ENCODE measurements at places on chromosomes 1 and 21. TPM values are rescaled to one million over a fixed set of nuclear protein-coding genes. Genes with fewer than 3 reads are reported as not detected.

- H3K4me1 ChIP-seq, result no peaks in the 10 kb centered on the region
- no peaks in the 10 kb centered on the region for H3K27me3 ChIP-seq
- no peaks in the 10 kb centered on the region for H3K36me3 ChIP-seq
- H3K4me3 ChIP-seq, result no peak overlapping the region
These were observed 5.8 kb upstream of the NR5A2 start for GRCh38 chr1:200021577-200022238.

GRCh38 chr1:109910123-109910962, at the start of gene CSF1:
TSS of gene CSF1 (plus strand) at chr1:109910849. CDS start at chr1:109911024, 175 bp downstream.
- no peaks in the 10 kb centered on the region for H3K27me3 ChIP-seq
- peak; percentile 51 for DNase-seq
- H3K4me3 ChIP-seq, result peak within 1 kb of the TSS; percentile 71
- peaks cover 86% of the 10 kb centered on the region for H3K4me1 ChIP-seq
- no peaks in the 10 kb centered on the region for H3K36me3 ChIP-seq
- peak within 1 kb of the TSS; percentile 57 for H3K27ac ChIP-seq

KCNA3 gene
- 124 TPM for total RNA-seq

SPRR2D gene
- total RNA-seq, result not detected

FCER1G gene
- 10.5 TPM for total RNA-seq

- no peak overlapping the region for H3K27ac ChIP-seq
- H3K4me3 ChIP-seq, result no peak overlapping the region
- no peaks in the 10 kb centered on the region for H3K36me3 ChIP-seq
- no peaks in the 10 kb centered on the region for H3K4me1 ChIP-seq
- no peaks in the 10 kb centered on the region for H3K27me3 ChIP-seq
These were observed 29.3 kb downstream of the SLC5A9 start for GRCh38 chr1:48251821-48252220.

CD1B gene
- not detected for total RNA-seq

DNA sequence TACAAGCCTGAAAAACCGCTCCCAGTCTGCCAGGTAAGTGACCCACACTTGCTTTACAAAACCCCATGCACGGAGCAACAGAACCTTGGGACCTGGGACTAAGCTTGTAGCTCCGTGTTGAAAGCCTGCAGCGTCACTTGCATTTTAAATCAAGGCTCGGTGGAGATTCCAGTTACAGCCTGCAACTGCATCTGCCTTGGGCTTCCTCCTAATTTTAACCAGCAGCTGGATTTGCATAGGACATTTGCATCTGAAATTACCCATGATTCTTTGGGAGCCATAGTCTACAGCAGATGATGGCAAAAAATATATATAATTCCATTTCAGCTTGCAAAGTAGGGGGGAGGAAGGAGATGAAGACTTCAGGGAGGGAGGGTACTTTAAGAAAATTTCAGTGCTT, 62.4 kb upstream of the IGSF21 start:
- H3K4me3 ChIP-seq, result no peak overlapping the region
- no peaks in the 10 kb centered on the region for H3K27me3 ChIP-seq
- DNase-seq, result no peak

DNA sequence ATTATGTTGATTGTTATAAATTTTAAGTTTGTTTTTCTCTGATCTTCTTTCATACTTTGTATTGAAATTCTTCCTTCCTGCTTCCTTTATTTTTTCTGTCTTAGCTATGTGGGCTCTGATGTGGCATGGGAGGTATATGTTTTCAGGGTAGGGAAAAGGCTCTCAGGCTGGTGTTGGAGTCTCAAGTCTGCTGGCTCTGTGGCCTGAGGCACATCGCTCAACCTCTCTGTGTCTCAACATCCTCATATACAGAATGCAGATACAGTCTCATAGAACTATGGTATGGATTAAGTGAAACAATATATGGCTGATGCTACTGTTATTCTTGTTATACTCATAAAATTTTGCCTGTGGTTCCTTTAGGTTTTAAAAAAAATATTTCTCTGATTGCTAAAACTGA, 105.9 kb downstream of the KCNN3 start:
- H3K27ac ChIP-seq, result no peak overlapping the region
- no peaks in the 10 kb centered on the region for H3K27me3 ChIP-seq
- H3K36me3 ChIP-seq, result no peaks in the 10 kb centered on the region
- H3K4me1 ChIP-seq, result peaks cover 11% of the 10 kb centered on the region

GRCh38 chr1:48691429-48692001, 85.2 kb downstream of the BEND5 start:
- no peaks in the 10 kb centered on the region for H3K4me1 ChIP-seq
- no peaks in the 10 kb centered on the region for H3K36me3 ChIP-seq
- no peaks in the 10 kb centered on the region for H3K27me3 ChIP-seq
- no peak for DNase-seq

AMIGO1 gene
- 28.1 TPM for total RNA-seq

GRCh38 chr1:203519053-203519840, 25.3 kb downstream of the OPTC start:
- no peaks in the 10 kb centered on the region for H3K4me1 ChIP-seq
- no peak overlapping the region for H3K4me3 ChIP-seq
- H3K36me3 ChIP-seq, result no peaks in the 10 kb centered on the region
- DNase-seq, result no peak
- H3K27ac ChIP-seq, result no peak overlapping the region

NIBAN1 gene
- 43.2 TPM for total RNA-seq

SYNC gene
- not detected for total RNA-seq
